ENCODE measurements at places on chromosomes 1 and 21.

GRCh38 chr1:108746382-108747170 is at the start of gene STXBP3:
STXBP3 (plus strand) TSS chr1:108746674; CDS start chr1:108746738, 64 bp downstream.
- DNase-seq: peak; percentile 100

DNA sequence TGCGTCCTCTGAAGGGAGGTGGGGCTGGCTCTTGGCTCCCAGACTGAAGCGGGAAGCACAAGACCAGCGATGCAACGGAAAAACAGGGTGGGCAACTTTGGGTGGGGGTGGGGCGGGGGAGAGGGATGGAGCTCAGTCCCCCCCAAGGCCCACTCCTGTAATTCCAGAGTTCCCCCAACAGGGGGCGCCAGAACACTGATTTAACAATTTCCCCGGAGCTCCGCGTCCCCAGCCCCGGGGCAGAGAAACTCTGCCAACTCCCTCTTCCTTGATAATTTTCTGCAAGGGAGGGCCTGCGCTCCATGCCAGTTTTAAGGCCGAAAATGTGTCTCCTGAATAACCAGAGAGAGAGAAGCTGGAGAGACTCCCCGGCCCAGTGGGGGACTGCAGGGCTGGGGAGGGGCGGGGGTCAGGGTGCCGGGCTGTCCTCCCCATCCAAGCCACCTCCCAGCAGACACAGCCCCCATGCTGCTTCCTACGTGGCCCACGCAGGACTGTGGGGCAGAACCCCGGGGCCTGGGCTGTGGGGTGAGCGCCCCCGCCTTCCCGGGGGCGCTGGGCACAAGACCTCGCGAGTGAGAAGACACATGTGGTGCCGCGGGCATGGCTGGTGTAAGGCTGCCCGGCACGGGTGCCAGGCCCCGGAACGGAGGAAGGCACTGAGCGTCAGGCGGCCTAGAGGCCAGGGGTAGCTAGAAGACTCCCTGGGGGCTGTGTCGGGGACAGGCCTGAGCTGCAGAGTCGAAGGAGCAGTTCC is 51.4 kb downstream of the KIF21B start:
- peak; percentile 64 for DNase-seq

DNA sequence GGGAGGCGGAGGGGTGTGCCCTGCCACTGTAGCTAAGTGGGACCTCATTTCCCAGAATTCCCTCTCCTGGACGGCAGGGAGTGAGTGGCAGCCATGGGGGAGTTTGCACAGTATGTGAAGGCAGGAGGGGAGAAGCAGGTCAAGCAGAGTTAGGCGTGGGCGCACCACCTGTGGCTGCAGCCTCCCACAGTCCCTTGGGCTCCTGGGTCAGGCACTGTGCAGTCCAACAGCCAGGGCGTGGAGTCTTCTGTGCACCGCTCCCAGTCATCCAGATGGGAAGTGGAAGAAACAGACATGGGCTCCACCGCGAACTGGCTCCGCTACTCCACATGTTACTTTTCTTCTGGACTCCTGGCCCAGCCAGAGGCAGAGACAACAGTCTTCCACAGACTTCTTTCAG is 85.4 kb upstream of the TIAM1 start:
- DNase-seq: peak; percentile 19

GRCh38 chr1:44500181-44501046 is 95.4 kb downstream of the RNF220 start:
- DNase-seq: no peak

GRCh38 chr1:4133297-4133938 is 233.3 kb upstream of the C1orf174 start:
- DNase-seq: no peak

GRCh38 chr1:94713472-94714141 is 106.5 kb upstream of the SLC44A3 start:
- peak; percentile 92 for DNase-seq

- DNase-seq: no peak
These were observed 798.9 kb downstream of the BRINP3 start for GRCh38 chr1:189678779-189679178.

DNA sequence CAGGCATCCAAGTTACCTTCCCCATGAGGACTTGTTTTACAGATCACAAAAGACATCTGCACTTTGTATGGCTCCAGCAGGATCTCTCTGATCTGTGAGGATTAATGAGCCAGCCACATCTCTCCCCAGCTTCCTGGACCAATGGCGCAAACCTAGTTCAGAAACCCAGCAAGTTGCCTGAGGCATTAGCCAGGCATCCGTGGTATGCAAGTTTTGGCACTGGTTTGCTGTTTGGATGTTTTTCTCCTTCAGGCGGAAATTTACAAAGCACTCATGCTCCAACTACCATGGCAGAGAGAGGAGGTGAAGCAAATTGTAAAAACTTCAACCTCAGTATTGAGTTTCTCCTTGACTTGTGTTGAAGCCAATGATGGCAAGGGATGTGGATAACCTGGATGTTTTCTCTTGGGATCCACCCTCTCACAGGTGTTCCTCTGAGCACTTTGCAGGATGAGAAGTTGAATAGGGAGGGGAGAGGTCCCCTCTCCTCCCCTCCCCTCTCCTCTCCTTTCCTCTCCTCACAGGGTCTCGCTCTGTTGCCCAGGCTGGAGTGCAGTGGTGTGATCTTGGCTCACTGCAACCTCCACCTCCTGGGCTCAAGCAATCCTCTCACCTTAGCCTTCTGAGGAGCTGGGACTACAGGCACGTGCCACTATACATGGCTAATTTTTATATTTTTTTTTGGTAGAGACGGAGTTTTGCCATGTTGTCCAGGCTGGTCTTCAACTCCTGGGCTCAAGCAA is 25.6 kb upstream of the ENO1 start:
- no peak for DNase-seq
